Caudate nucleus (tissue), 63 donors: ENCODE measurements at places on chromosomes 3 and 15.

GRCh38 chr3:69915726-69916125 is 83.8 kb upstream of the SAMMSON start:
- DNase-seq, result no peak

DNA sequence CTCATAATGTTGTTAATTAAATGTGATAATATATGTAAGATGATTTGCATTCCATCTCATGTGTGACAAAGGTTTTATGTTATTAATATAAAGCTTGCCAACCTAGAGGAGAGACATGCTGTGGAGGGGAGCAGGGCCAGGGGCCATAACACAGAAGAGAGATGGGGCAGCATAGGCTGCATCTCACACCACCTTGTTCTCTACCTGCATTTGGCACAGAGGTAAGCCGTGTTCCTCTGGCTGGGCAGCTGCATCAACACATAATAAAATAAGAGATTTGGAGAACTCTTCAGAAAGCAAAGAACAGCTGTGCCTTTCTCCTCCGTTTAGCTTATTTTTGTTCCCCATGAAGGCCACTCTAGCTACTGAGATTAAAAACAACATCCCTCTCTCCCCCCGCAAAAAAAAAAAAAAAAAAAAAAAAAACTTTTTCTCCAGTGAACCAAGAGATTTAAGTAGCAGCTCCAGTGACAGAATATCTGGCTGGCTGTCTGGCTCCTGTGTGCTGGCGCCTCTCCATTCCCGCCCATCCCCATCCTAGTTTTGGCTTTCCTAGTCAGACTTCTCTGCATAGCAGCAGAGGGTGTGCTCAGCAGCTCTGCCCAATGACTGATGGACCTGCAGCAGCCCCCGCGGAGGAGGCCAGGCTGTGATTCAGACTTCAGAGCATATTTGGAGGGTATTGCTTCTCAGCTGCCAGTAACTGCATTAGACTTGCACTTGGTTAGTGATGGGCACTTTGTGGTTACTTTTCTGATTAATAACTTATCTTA is 52.2 kb upstream of the STXBP5L start:
- peak; percentile 8 for DNase-seq

GRCh38 chr3:127425505-127426443 is 137.9 kb upstream of the PRR20G start:
- no peak for DNase-seq

DNA sequence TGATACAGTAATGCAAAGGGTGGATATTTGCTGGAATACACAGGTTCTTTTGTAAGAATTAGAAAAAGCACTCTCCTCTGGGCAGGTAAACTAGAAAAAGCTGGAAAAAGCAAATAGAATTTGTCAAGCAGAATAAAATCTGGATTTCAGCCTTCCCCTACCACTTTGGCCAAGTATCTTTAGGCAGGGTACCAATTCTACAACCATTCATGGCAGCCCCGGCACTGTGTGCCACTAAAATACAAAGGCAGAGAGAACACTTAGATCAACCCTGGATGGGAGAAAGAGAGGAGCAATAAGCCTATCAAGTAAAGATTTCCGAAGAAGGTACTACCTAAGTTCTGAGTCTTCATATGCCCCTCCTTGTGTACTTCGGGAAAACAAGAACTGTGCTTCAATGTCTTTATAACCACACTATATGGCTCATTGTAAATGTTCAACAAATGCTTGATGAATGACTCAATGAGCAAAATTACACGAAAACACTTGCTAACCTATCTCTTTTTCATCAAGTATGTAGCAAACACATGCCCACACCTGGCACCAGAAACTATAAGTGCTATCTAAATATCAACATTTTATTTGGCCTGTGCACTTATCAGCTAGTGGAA is 20.8 kb downstream of the STAG1 start:
- DNase-seq, result no peak

DNA sequence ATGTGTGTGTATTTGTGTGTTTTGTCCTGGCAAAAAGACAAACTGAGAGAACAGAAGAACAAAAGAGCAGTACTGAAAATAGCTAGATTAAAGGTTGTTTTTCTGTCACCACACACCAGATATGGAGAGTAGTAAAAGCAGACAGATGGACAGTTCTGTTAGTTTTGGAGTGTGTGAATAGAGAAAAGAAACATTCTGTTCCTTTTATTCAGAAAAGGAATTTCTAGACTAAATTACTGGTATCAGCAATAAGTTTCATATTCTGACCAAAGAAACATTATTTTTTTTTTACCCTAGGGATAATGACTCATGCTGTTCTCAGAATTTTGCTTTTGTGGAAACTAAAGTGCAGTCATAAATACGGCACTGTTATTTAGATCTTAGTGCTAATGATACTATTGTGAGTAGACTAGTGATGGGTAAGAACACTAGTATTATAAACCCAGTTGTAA is 32.9 kb downstream of the PIK3CA start:
- no peak for DNase-seq

DNA sequence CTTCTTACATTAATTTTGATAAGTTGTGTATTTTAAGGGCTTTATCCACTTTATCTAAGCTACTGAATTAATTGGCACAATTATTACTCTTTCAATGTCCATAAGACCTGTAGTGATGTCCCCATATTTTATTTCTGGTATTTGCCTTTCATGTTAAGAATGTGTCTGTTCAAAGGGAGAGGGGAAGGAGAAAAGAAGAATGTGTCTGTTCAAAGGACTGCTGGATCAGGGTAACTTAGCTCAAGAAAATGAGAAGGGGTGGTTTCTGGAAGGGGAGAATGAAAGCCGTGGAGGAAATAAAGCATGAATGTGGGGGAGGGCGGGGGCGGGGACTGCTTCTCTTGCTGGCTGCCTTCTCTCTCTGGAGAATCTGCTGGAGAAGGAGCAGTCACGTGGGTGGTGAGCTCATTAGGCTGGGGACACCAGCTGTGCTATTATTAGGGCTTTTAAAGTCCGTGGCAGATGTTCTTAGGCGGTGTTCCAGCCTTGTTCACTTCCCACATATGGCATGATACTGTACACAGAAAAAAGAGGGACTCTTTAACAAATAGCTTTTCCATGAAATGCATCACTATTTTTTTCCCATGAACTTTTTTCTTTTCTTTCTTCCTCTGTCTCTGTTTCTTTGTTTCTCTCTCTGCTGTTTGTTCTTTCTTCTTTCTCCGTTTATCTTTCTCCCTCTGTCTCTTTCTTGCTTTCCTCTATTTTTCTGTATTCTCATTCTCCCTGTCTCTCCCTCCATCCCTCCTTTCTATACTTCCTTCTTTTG is 63.7 kb upstream of the ULK4 start:
- DNase-seq, result peak; percentile 67

GRCh38 chr15:64975390-64975789 is 14.3 kb downstream of the SPG21 start:
- DNase-seq, result no peak

DNA sequence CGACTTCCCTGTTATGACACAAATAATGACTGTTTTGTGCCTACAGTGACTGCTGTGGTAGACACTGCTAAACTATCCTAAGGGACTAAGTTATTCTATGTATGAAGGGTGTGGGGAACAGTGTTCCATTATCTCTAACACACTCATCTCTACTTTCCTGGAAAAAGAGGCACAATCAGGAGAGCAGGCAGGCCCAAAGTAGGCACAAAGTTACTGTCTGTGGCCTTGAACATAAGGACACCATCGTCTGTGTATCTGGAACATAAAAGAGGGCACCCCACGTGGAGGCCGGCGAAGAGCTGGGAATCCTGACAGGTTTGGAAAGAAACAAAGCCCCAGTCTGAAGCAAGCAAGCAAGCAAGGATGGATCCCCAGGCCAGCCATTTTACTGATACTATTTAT is 1.5 kb downstream of the ABCC5 start:
- DNase-seq, result no peak

DNA sequence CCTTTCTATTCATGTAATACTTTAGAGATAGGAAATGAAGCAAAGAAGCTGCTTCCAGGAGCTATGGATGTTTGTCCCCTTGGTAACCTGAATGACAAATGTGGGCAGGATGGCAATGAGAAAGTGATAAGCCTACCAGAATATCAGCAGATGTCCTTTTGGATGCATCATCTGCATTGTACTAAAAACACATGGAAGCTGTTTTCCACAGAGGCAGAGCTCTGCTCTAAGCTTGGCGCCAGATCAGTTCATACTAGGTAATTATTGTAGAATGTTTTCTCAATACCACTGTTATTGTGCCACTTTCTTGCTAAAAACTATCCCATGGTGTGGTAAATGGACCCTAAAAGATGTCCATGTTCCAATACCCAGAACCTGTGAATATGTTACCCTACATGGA is 100.2 kb downstream of the DTWD1 start:
- DNase-seq, result no peak

GRCh38 chr3:123169492-123169929 is 32.2 kb upstream of the SEC22A start:
- DNase-seq, result no peak

DNA sequence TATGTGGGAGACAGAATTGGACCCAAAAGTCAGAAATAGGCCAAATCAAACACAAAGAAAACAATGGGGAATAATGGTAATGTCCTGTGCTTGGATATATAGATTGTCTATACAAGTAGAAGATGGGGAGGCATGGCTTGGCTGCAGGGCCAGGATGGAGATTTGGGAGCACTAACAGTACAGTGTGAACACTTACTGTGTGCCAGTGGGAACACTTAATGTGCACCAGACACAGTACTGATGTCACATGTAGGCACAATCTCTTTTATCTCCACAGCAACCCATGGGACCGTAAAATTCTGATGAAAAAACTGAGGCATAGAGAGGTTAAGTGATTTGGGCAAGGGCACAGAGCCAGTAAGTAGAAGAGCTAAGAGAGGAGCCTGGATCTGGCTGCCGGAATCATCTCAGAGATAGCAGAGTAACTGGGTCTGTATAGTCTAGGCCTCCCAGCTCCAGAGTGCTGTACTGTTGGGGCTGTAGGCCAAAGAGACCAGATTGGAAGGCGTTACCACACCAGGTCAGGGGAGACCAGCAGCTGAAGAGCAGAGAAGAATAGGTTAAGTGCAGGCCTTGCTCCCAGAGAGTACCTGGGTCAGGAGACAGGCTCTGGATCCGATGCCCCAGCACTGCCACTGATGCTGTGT is 63.3 kb downstream of the RLBP1 start:
- DNase-seq, result no peak

- no peak for DNase-seq
Measured at GRCh38 chr3:15511156-15511555, 10.3 kb downstream of the COLQ start.

DNA sequence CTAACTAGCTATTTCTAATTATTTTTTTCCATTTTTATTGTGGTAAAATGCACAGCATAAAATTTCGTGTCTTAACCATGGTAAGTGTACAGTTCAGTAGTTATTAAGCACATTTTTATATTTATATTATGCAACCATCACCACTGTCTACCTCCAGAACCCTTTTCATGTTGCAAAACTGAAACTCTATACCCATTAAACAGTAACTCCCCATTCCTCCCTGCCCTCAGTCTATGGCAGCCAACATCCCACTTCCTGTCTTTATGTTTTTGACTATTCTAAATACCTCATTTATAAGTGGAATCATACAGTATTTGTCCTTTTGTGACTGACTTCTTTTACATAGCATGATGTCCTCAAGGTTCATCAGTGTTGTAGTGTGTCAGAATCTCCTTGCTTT is 25.5 kb downstream of the SLC35A5 start:
- DNase-seq, result no peak

- DNase-seq, result no peak
Measured at GRCh38 chr3:150285601-150286000, 122.5 kb upstream of the TSC22D2 start.

GRCh38 chr3:172698631-172699030 is 12.2 kb downstream of the NCEH1 start:
- DNase-seq, result no peak

DNA sequence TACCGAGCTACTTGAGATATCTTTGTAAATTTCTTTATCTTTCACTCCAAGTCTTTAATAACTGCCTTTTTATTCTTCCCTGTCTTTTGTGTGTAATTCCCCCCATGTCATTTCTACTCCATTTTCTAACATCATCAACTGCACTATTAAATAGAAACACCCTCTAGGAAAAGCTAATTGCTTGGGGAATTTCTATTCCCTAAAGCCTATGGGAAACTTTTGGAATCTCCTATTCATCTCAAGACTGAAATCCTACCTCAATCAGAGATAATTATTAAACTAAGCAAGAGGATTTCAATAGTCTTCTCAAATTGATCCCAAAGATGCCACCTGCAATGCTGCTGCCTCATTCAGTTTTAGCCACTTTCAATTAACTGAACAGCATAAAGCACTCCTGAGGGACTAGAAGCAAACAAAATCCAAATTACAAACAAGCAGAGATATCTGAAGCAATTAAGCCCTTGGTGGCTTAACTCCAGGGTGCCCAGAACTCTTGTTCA is 598.7 kb downstream of the IGSF11 start:
- DNase-seq, result no peak

DNA sequence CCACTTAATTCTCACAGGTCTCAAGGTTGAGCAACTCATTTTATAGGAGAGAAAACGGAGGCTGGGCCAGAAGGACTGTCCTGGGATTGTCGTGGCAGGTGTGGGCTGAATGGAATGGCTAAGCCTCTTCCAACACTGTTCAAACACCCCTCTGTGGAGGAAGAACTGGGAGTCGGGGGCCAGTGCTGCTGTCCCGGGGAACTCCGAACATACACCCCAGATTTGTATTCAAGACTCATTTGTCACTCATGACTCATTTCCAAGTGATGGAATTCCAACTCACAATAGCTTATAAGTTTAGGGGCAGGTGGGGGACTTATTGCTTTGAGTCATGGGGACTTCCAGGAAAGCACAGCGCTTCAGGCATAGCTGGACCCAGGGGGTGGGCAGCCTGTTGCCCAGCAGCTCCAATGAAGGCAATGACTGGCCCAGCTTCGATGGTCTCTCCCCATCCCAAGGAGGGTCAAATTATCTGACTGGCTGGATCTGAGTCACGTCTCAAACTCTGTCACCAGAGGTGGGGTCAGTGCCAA is 72.5 kb downstream of the TM2D3 start:
- no peak for DNase-seq

DNA sequence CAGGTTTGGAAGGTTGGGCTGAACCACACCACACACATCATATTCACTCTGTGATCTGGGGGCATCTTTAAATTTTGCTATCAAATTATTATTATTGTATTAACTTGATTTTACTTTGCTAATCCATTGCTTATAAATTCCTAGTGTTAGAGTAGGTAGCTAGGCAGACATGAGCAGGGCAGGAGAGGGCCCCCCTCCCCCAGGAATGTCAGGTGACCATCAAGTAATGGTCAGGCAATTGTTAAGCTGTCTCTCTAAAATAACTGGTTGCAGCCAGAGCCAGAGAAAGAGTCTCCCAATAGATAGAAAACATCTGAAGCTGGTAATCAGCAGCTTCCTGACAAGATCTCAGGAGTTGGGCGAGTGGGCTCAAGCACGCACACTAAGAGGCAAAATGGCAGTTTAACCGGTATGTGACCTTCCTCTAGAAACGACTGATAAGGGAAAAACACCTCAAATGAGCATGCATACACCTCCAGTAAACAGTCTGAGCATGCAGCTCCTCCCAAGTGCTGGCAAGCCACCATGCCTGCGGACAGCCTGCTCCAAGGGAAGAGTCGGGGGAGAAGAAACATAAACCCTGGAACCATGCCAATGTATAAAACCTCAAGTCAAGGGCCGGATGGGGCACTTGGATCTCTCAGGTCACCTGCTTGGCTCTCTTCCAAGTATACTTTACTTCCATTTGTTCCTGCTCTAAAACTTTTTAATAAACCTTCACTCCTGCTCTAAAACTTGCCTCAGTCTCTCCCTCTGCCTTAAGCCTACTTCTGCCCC is 3.1 kb upstream of the CXCR6 start:
- no peak for DNase-seq
